ENCODE measurements at places on chromosomes 16 and 17. TPM values are rescaled to one million over a fixed set of nuclear protein-coding genes. Genes with fewer than 3 reads are reported as not detected.

DNA sequence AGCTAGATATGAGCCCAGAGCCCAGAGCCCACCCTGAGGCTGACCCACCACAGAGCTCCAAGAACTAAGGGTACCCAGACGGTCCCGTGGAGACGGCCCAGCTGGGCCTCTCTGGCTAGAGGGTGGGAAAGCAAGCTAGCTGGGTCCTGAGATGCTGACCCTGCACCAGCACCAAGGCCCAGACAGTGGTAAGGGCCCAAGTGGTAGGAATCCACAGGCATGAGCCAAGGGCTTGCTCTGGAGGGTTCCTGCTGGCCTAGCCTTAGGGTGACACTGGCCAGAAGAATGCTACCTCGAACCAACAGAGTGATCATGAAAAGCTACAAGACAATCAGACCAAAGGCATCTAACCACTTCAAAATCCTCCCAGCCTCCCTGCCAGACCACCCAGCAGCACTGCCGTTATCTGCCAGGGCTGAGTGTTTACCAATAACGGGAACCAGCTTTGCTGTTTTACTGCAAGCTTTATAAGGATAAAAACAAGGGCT is 13.2 kb downstream of the HIC1 start:
- DNase-seq, result no peak

DNA sequence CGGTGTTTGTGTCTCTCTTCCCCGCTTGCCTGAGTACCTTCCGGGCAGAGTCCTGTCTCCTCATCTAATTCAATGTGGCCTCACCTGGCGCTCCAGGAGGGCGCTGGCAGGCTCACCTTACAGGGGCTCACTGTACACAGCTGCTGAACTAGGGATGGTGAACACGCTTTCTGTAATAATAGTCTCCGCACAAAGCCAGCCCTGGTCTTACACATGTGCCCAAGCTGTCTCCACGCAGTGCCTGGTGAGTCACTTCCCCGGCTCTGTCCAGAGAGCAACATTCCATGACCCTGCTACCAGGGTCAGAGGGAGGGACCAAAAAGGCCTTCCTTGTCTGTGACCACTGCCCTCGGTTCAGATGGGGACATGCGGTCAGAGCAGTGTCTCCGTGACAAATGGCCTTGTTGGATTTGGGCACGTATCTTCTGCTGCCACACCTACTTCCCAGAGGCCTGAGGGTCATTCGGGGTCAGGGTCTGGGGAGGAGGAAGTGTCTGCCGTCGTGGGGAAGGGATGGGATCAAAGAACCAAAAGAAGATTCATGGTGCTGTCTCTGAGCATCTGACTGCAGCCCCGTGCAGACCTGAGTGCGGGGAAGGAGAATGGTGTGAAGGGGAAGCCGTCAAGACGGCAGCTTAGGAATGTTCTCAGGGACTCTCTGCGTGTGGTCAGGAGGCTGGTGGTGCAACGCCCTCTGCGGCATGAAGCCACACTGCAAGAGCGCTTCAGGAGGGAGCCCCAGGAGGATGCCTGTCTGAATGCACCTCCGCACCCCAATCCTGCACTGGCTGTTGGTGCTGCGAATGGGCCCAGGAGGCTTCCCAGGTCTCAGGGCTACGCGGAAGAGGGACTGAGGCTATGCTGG is 68.8 kb downstream of the IL21R start:
- DNase-seq, result no peak

- no peak for DNase-seq
Observed at GRCh38 chr17:41052566-41052965, 2.5 kb downstream of the KRTAP2-2 start.

DNA sequence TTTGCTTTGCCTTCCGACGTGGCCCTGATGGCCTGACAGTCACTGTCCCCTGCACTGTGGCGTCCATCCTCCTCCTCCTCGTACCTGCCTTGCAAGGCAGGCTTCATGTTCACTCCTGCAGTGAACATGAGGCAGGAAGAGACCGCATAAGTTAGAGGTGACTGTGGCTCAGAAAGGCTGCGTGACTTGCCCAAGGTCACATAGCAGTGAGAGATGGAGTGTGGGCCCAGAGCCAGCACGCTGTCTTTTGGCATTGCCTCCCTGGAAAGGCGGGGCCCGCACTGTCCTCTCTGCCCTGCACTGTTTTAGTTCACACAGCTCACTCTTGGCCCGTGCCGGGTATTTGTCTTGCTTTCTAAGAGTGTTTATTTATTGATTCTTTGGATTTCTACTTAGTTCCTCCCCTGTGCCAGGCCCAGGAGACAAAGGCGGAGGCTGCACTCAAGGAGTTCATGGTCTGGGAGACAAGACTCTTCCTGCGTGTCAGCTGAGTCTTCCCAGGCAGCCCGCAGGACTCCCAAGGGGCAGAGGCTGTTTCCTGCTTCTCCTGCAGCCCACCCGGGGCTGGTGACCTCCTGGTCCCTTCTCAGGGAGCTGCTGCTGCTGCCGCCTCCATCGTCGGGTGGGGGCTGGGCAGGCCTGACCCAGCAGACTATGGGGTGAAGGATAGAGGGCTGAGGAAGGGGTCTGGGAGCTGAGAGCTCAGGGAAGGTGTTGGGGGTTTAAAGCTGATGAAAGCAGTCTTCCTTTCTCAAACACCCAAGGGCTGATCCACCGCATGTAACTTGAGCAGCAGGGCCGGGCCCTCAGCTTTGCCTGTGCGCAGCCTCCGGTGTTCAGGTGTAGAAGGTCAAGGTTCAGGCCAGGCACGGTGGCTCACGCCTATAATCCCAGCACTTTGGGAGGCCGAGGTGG is 12.7 kb downstream of the CYGB start:
- DNase-seq, result no peak

PRR35 gene
- total RNA-seq, result not detected

DNA sequence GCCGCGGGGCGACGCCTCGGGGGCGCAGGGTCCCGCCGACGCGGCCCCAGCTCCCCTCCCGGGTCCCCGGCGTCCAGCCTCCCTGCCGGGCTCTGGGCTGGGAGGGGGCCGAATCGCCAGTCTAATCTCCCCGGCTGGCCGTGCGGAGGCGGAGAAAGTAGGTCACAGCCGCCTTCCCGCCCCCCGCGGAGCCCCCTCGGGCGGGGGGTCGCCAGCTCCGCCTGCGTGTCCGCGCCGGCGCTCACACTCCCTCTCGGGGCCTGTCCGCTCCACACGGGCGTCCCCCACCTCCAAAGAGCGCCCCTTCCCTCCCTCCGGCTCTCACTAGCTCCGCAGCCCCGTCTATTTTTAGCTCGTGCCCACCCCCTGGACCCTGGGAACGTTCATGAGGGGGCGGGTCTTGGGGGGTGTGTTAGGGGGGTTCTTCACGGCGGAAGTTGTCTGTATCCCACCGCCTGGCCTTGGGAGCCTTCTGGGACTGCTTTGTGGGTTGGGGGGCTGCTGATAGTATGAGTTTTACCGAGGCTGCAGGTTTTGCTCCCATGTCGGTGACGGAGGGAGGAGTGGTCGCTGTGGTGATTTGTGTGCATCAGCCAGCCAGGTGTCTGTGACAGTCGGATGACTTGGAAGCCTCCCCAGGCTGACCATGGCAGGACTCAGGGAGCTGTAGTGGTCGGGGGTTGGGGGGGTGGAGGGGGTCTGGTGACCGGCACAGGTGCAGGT is 1.1 kb downstream of the ATP1B2 start:
- no peak for DNase-seq

All from bronchial epithelial cell (primary cell).